ENCODE measurements at places on chromosomes 4 and X.
A peak's percentile ranks its signal among the peaks of the same experiment; 100 is the strongest.

GRCh38 chrX:47706575-47706974 is 47.6 kb upstream of the UXT start:
- DNase-seq: no peak

GRCh38 chr4:162274354-162274753 is 110.6 kb upstream of the FSTL5 start:
- no peak for DNase-seq

DNA sequence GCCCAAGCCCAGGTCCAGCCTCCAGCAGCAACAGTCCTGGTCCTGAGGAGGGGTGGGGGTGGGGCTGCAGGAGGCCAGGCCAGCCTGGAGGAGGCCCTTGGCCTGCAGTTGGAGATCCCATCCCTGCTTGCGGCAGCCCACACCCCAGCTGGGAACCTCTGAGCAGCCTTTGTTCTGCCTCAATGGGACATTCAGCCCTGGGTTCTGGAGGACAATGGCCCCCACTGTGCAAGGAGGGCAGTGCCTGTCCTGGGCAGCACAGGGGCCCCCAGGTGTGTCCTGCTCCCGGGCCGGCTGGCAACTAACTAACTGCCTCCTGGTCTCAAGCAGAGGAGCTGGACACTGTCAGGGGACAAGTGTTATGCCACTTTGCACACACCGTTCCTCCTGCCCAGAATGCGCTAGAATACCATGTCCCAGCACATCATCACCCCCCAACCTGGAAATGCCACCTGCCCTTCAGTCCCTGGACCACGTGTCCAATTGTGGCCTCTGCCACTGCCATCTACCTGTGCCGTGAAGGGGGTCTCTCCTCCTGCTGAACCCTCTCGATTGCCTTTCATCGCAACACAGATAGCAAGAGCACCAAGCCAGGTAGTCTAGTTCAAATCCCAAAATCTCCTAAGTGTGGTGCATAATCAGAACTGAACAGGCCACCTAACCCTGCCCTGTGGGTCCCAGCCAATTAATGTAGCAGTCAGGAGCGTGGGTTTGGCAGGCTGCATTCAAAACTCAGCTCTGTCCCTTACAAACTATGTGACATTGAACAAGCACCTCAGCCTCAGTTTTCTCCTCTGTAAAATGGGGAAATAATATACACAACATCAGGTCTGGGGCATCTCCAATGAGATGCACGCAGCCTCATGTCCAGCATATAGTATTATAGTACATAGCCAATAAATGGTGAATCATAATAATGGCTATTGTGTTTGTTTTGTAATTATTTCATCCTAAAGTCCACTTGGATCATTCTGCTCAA is 8.8 kb downstream of the PPP2R2C start:
- DNase-seq: peak; percentile 90

DNA sequence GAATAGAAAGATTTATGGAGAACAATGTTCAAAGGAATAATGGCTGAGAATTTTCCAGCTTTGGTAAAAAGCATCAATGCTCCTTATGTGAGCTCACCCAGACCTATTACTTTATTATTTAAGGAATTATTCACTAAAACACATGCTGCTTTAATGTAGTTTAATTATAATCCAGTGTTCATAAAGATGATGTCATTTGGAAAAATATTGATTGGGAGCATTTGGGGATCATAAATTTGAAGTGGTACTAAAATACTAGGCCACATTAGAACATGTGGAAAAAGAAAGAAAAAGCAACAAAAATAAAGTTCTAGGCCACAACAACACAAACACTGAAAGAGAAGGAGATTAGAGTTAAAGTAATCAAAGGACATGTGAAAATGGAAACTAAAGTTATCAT is 20.0 kb downstream of the SLC38A5 start:
- DNase-seq: no peak

GRCh38 chr4:54064317-54065111 is at the start of gene CHIC2:
Gene CHIC2, minus strand, starts transcription at chr4:54064605. Its CDS starts 305 bp downstream, at chr4:54064300.
- peak; percentile 80 for DNase-seq

Data from anterior cingulate cortex (tissue), 58 donors.